ENCODE measurements at places on chromosomes 5 and 9.

DNA sequence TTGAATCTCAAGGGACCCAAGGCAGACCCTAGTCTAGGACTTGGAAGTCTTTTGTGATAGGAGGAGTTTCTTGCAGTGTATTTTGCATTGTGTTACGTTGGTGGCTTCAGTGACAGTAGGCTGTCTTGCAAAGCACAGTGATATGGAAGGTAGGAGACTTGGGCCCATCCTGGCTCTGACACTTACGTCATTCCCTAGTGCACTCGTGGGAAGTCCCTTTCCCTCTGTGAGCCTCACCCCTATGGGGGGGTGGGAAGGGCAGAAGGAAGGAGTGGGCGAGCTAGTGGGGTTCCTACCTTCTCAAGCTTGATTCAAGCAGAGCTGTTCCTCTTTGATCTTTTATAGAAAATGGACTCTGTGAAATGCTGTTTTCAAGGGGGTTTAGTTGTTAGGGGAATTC, 9.2 kb upstream of the TEX53 start:
- no peak for DNase-seq

DNA sequence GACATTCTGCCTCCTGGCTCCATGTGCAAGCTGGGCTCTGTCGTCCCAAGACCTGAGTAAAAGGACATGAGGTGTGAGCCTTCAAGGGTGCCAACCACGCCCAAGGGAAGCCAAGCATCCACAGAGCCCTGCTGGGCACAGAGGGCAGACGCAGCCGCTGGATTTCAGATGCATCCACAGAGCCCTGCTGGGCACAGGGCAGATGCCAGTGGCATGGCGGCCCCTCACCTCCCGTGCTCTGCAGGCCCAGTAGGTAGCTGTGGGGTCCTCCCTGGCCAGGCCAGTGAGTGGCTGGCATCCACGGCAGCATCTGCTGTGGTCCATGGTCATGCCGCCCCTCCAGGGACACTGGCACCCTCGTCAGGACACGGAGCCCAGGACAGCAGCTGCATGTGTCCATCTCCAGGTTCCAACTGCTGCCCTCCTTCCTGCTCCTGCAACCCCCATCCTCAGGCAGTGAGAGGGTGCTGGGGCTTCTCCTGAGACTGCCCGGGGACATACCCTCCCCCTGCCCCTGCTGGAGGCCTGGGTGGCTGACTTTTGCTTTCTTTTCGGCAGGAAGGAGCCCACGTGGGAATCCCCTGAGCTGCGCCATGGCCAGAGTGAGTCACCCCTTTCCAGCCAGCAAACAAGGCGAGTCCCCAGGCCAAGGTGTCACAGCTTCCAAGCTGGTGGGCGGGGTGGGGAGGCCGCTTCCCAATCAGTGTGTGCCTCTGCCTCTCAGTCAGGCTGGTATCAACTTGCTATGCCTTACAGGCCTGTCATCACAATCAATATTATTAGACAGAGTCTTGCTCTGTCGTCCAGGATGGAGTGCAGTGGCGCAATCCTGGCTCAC, 4.0 kb upstream of the TRAF2 start:
- no peak for DNase-seq

DNA sequence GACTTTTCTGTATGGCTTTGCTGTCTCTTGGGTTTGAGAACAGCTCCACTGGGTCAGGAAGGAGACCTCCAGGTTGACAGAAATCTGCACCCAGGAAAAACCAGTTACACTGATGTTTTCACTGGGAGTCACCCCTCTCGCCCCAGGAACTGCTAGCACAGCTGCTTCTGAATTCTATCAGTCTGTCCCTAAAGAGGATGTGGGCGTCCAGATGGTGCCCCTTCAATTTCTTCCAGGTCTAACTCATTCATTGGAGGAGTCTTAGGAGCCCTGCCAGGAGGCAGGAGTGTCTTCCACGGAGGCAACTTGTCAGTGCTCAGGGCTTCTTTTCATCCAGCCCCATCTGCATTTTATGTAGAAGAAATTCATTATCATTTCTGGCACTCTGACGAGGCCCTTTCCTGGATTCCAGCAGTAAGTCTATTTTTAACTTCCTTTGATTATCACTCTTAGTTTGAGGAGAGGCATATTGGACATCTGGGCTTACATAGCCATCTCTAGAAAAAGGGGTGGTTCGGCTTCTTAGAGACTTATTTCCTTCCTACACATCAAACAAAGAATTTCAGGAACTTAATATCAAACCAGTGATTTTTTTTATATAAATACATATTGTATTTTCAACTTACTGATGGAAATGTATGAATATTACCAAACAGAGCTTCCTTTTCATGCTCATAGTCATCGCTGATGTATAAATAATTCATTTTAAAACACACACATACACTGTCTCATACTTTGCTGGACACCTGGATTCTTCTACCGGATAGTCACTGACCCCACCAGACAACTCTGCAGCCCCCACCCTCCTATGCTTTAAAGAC, 148.8 kb downstream of the IRX2 start:
- DNase-seq, result no peak

DNA sequence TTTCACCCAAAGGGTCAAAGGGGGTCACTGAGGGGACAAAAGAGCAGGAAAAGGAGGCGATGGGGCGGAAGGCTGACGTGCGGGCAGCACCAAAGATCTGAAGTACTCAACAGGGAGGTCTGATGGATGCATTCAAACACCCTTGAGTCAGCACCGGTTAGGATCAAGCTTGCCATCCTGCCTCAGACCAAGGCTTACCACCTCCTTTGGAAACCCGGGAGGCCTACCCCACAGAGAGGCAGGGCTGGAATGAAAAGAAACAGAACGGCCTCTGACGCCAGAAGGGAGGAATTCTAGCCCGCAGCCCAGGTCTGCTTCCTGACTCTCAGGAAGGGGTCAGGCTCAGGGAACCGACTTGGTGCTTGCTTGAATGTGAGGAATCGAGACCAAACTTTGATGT, 125.6 kb downstream of the PAPPA start:
- DNase-seq, result no peak

- DNase-seq, result no peak
Observed at GRCh38 chr5:142664067-142664466, 21.8 kb downstream of the FGF1 start.

- no peak for DNase-seq
Observed at GRCh38 chr9:91654527-91654926, 230.9 kb upstream of the NFIL3 start.

DNA sequence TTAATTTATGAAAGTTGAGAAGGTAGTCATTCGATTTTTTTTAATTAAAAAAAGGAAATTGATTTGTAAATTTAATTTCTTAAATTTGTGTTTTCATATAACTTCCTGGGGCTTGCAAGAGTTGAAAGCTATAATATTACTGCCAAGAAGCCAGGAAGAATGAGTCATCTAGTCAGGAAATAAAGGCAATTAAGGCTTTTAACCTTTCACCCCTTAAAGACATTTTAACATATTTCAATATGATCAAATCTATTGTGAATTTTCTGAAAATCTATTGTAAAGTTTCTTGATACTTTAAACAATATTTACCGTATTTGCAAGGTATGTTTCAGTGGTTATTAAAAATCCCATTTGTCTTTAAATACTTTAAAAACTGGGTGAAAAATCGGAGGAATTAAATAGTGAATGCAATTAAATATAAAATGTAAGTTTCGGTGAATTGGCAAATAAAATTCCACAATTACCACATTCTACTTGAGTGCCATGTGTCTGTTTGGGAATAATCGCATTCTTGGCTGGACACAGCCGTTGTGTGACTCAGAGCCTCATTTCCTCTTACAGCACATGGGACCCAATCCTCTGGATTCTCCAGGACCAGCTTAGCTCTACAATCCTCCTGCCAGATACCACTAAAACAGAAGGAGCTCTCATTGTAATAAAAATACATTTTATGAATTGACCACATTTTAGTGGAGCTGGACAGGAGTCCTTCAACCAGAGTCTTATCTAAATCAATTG, 310.7 kb downstream of the HCN1 start:
- DNase-seq, result no peak

DNA sequence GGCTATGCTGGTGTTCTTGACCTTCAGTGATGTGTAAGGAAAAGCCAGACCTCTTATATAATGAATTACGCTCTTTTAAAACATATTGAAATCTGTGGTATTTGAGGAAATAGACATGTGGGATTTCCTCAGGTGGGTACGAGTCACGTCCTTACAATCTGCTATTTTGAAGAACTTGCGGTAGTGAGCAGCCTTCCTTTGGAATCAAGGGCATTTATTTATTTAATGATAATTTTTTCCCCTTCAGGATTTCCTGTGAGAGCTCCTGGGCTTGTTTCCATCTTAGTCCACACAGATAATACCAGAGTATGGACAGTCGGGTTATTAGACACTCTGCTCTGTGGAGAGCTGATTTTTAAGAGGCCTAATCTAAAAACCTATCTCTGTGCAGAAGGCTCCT, 167.9 kb downstream of the ARHGEF28 start:
- DNase-seq, result no peak

GRCh38 chr9:78026947-78027346, 4.7 kb downstream of the GNAQ start:
- no peak for DNase-seq

DNA sequence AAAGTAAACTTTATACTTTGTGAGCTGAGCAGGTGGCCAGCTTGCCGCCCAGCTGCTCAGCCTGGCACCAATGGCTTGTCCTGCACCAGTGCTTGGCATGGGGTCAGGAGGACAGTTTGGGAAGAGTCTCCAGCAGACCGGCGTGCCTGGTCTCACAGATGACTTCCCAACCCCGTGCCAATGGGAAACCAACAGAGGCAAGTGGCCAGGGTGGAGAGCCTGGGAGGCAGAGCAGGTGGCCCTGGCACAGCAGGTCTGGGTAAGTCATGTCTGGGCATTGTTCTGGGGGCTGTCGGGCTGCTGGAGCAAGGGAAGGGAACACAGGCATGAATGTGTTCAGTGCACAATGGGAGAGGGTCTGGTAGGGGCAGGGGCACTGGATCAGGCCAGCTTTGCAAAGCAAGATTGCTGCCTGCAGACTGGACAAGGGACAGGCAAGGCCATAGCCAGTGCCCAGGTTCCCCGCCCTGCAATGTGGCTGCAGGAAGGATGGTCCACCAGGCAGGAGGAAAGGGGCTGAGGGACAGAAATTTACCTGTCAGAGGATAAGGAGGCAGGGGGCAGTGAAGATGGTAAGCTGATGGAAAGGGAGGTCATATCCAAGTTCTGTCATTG, 76.2 kb upstream of the ALDH1B1 start:
- DNase-seq, result no peak

- no peak for DNase-seq
Observed at GRCh38 chr5:142253938-142254337, 70.9 kb downstream of the SPRY4 start.

GRCh38 chr5:59832577-59833301, 60.8 kb downstream of the PDE4D start:
- DNase-seq, result no peak

DNA sequence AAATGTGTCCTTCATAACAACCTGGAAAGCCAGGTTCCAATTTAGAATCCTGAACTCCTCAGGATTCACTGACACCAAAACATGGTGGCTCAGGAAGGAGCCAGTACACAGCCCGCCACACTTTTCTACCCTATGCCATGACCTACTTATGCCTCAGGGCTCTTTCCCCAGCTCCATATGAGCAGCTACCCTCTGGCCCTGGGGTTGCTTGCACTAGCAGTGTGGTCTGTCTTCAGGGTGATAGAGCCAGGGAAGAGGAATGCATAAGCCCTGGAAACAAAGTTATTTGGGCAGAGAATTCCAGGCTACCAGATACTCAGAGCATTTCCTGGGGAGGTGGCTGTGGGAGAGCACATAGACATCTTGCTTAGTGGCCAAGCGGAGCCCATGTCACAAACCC, 15.0 kb upstream of the ECM2 start:
- no peak for DNase-seq

GRCh38 chr5:109373932-109374331, 35.8 kb downstream of the PJA2 start:
- DNase-seq, result no peak

GRCh38 chr9:83219154-83219923, 156.4 kb upstream of the RASEF start:
- peak; percentile 87 for DNase-seq

DNA sequence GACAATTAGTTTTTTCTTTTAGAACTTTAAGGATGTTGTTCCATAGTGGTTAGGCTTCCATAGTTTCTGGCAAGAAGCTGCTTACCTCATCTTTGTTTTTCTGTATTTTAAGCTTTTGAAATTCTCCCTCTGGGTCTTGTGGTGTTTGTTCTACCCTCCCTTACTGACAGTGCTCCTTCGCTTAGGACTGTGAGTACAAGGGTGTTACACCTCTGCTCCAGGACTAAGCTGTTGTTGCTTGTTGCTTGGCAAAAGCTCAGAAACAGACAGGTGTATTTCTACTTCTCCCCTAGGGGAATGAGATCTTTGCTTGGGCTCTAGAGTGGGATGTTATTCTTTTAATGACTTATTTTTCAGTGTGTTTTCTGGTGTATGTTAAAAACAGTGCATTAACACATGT, 225.2 kb downstream of the WDR70 start:
- no peak for DNase-seq

GRCh38 chr5:44660251-44660650, 148.5 kb upstream of the MRPS30 start:
- no peak for DNase-seq

GRCh38 chr5:123916345-123917121, 404.6 kb downstream of the CSNK1G3 start:
- no peak for DNase-seq
